Activated CD8-positive, alpha-beta memory T cell treated with anti-CD3 and anti-CD28 coated beads for 24 hours (primary cell): ENCODE measurements at places on chromosomes 12 and 14.

DNA sequence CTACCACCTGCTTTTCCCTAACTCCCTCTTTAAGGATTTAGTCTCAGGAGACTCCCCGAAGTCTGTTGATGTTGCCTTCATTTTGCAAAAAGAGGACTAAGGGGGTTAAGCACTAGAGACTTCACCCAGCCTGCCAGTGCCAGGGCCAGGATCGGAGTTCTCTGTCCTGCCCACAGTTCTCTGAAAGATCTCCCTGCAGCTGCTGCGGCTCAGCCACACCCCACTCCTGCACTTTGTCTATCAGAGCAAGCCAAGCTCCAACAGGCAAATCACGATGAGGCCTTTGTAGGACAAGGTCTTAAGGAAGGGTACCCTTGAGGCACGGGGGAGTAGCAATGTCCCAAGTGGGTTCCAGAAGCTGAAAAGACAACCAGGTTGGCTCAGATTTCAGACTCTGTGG, 148.8 kb upstream of the EGLN3 start:
- DNase-seq: no peak

- DNase-seq: no peak
Measured at GRCh38 chr12:57129321-57129842, 1.1 kb downstream of the LRP1 start.

DNA sequence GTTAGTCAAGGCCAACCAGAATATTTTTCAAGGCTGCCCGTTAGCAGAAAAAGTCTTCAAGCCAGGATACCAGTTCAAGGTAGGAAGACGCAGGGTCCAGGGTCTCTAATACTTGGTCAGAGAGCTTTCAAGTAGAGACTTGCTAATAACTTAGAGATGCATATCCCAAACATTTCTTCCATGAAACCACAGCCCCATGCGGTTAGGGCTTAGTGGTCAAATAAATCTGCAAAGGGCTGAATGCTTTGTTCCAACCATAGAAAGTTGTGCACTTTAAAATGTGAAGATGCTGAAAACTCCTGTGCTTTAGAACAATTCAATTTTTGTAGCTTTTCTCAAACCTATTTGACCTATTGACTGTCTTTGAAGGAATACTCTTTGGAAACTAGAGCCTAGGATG, 208.9 kb downstream of the PIK3C2G start:
- no peak for DNase-seq

- DNase-seq: no peak
Measured at GRCh38 chr14:54700717-54701116, 133.8 kb downstream of the SAMD4A start.

GRCh38 chr12:120693848-120694247, 6.9 kb downstream of the MLEC start:
- no peak for DNase-seq

GRCh38 chr14:70788898-70789297, 20.4 kb downstream of the MAP3K9 start:
- DNase-seq: no peak
